ENCODE measurements at places on chromosomes 6 and 20. TPM values are rescaled to one million over a fixed set of nuclear protein-coding genes. Genes with fewer than 3 reads are reported as not detected.

The KCNG1 gene
- not detected for total RNA-seq

The ZSCAN23 gene
- total RNA-seq = 2.9 TPM

The GPSM3 gene
- total RNA-seq = 20.1 TPM

The DEFB132 gene
- not detected for total RNA-seq

The TRDN gene
- 0.33 TPM for total RNA-seq

The ZSCAN12 gene
- total RNA-seq = 5.0 TPM

The RNF5 gene
- 35.0 TPM for total RNA-seq

The GRIK2 gene
- total RNA-seq = 3.0 TPM

The SPATS1 gene
- not detected for total RNA-seq

The NDUFAF5 gene
- 27.0 TPM for total RNA-seq

The TREM2 gene
- total RNA-seq = 6.6 TPM

The DTNBP1 gene
- total RNA-seq = 28.8 TPM

The TSBP1 gene
- not detected for total RNA-seq

The RNGTT gene
- 15.5 TPM for total RNA-seq

The ATP6V1G2 gene
- total RNA-seq = 1.5 TPM

The GJA10 gene
- total RNA-seq = not detected

The KCNK16 gene
- total RNA-seq = not detected

The SNX3 gene
- 148 TPM for total RNA-seq

The HDGFL1 gene
- total RNA-seq = not detected

The BACH2 gene
- total RNA-seq = 22.2 TPM

The TNNC2 gene
- total RNA-seq = not detected

The PRL gene
- total RNA-seq = not detected

The SEMG1 gene
- not detected for total RNA-seq

The TNF gene
- 0.66 TPM for total RNA-seq

The PDE7B gene
- 6.9 TPM for total RNA-seq

The MCCD1 gene
- not detected for total RNA-seq

The BMP7 gene
- 1.0 TPM for total RNA-seq

The COL12A1 gene
- 214 TPM for total RNA-seq

The GSTA3 gene
- not detected for total RNA-seq

The FOXF2 gene
- 0.69 TPM for total RNA-seq

The RHAG gene
- not detected for total RNA-seq

The MEA1 gene
- 44.6 TPM for total RNA-seq

The C6orf118 gene
- not detected for total RNA-seq

The OR2J3 gene
- not detected for total RNA-seq

The BPIFA1 gene
- total RNA-seq = not detected

The MUC22 gene
- total RNA-seq = not detected

The PREX1 gene
- 44.3 TPM for total RNA-seq

The LAMA5 gene
- total RNA-seq = 395 TPM

The ENPP4 gene
- 27.0 TPM for total RNA-seq

The CST3 gene
- 1,105 TPM for total RNA-seq

The B4GALT5 gene
- total RNA-seq = 38.3 TPM

The OPRM1 gene
- not detected for total RNA-seq

The FOXQ1 gene
- total RNA-seq = not detected

The TSPYL4 gene
- 15.7 TPM for total RNA-seq

The NR2E1 gene
- not detected for total RNA-seq

The VIP gene
- 1.5 TPM for total RNA-seq

The GHRH gene
- not detected for total RNA-seq

The ARMC12 gene
- 1.4 TPM for total RNA-seq

The MAS1L gene
- total RNA-seq = 0.60 TPM

The FYN gene
- total RNA-seq = 100 TPM

The TGM3 gene
- not detected for total RNA-seq
